NCI-H510A (cell line): ENCODE measurements at places on chromosomes 4 and X.

DNA sequence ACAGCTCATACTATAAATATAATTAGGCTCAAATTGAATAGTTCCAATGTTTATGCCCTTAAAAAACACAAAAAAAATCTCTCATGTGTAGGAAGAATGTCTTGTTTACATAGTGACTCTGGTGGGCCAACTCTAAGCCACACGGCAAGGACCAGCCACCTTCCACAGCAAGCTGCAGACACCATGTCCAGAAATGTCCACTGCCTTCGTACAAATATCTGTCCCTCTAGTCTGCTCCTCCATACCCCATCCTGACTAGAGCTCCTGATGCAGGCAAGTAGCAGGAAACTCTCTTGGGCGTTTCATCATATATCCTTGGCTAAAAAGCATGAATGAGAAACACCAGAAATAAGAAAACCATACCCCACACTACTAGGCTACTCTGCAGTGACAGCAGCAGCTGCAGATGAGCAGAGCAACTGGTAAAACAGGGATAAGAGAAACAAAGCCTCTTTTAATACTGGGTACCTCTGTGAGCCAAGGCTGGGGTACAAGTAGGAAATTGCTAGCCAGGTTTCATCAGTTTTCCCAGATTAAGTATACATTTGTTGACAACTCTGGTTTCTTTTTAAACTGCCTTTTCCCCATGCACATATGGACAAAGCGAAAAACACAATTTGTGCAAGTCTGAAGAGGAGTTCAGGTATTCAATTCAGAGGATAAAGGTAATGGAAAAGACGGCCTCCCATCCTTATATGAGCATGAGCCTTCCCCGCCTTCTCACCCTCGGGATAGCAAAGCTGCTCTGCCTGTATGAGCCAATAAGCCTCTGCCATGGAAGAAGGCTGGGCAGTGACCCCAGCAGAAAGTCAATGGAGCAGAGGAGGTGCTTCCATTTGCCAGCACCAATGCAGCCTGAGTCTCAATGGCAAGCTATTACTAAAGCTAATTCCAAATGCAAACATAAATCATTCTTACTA is 245.4 kb downstream of the DCLK2 start:
- DNase-seq, result no peak

DNA sequence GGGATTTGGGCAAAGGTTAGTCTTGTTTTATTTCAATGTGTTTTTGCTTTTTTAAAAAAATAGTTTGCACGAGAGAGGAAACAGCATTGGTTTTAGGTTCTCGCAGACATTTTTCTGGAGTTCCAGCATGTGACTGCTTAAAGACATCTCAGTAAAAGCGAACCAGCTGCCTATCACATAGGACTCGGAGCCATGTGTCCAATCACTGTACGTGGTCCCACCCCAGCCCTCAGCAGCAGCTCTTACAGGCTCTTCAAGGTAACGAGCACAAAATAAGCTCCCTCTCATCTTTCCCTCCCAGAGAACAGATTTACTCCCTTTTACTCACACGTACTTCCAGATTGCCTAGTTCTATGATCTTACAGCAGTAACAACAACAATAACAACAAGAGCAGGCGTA is 68.7 kb downstream of the MCF2 start:
- no peak for DNase-seq

DNA sequence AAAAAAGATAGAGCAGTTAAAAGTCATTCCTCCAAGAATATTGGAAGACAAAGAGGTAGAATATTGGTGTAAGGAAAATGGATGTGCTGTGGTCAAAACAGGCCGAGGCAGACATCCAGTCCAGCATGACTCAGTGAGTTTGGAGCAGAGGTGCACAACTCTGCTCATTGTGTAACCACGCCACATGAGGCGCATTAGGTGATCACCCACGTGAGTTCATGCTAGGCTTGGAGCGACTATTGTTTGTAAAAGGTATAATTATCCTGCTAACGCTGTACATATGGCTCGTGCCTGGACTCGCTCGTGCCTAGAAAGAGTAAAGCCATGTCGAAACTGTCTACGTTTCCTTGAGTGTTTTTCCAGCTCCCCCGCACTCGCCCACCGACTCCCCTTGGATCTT is 23.9 kb downstream of the C4orf54 start:
- DNase-seq, result no peak

DNA sequence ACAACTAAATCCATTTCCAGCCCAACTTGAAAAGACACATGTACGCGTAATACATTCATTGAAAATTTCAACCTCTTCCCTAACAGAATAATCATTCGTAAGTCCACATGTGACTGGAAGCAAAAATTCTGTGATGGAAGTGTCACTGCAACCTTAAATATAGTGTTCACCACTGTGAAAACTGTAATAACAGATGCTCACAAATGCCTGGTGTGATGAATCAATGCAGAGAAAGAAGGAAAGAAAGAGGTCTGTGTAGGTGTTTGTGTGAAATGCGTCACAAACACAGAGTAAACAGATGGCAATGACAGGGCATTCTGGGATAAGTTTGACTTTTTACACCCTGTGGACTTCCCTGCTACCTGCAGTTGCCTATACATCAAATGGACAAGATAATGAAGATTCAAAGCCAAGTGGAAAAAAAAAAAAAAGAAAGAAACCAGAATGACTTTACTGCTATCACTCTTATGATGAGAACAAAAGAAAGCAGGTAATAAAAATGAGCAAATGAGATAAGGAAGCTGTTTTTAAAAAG is 123.3 kb downstream of the EPHA5 start:
- DNase-seq, result no peak

DNA sequence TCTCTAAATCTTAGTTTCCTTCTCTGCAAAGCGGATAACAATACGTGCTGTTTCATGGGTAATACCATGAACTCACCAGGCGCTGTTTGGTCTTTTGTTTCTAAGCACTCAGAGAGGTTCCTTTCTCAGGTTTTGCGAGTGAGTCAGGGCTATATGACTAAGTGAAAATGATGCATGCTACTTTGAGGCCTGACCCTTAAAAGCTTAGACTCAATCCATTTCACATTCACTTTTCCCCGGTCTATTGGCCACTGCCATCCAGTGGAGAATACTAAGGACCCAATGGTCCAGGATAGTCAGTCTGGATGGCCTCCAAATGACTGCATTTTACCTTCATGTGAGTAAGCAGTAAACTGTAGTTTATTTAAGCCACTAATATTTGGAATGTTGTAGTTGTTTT is 400.8 kb upstream of the SLIT2 start:
- DNase-seq, result no peak

DNA sequence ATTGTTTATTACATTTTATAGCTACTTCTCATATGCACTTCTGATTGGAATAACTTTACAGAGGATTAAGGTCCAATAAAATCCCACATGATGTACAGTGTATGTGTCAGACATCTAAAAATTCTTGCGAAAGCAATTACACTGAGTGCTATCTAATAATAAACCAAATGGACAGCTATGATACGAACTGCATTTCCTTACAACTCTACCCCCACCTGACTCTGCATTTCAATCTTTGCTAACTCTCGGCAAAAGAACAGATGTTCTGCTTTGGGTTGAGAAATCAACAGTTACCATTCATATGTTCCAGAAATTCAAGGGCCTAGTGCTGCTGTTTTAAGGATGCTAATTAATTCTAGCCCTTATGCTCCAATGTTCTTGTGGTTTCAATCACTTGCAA is 287.9 kb upstream of the NOCT start:
- no peak for DNase-seq

GRCh38 chrX:12686331-12686730 is 104.9 kb upstream of the PRPS2 start:
- no peak for DNase-seq

- DNase-seq, result no peak
These were observed 56.3 kb downstream of the ZAR1 start for GRCh38 chr4:48546336-48546735.

- no peak for DNase-seq
These were observed 131.6 kb downstream of the HMX1 start for GRCh38 chr4:8739820-8740665.

DNA sequence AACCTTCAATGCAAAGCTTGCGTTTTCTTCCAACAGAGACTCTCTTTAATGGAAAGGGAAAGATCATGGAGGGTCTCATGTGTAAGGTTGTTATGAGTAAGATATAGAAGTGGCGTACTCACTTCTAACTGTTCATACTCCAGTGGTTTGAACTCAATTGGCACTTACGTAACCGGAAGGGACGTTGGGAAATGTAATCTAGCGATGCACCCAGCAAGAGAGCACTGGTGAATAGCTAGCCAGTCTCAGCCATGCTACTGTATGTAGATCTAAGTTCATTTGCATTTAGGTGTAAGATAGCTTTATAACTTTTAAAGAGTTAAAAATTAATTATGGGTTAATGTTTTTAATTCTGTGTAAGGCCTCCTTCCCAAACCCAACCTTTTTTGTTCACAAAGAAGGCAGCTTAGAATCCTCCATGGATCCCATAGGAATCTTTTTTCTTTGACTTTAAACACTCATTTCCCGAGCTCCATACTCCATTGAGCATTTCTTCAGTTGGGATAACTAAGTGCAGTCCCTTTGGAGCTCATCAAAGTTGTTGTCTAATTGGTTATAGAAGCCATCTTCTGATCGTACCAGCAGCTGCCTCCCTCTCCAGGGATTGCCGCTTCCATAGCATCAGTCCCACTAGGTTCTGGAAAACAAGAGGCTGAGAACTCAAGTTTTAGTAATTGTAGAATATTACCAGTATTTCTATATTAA is 191.1 kb downstream of the RAPGEF2 start:
- DNase-seq, result no peak

GRCh38 chr4:74365761-74366160 is 816 bp downstream of the EREG start:
- DNase-seq, result peak; percentile 10

- peak; percentile 69 for DNase-seq
These were observed 172 bp upstream of the HSPA4L start for GRCh38 chr4:127782025-127782274.

DNA sequence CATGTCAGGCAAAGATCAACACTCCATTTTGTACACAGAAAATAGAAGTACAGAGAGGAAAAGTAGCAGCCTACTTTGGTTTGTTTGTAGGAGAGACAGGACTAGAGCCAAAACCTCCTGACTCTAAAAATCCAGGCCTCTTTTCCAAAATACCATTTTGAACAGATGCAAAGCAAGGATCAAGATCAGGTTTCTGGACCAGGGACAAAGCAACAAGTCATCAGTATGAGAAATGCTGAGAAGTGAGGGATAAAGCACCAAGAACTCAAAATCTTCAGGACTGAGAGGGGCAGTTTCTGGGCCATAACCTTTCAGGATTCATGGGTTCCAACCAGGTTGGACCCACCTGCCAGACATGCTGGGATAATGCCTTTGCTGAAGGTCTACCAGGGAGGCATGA is 36.6 kb upstream of the MBTPS2 start:
- DNase-seq, result no peak

DNA sequence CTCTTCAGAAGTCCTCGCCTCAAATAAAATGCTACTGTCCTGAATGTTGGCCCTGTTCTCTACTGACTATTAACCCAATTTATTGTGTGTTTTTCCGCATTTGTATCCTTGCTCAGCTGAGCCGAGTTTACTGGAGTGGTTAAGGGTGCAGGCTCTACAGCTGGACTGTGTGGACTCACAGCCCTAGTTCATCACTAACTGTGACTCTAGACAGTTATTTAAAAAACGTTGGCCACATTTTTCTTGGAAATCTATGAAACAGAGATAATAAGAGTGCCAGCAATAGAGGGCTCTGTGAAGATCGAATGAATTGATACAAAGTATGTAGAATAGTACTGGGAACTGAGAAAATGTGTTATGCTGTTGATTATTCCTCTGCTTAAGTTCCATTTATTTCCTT is 2.9 kb upstream of the GUF1 start:
- no peak for DNase-seq

- no peak for DNase-seq
These were observed 552.4 kb upstream of the MAGEB2 start for GRCh38 chrX:29662759-29663503.
